Esophagus squamous epithelium (tissue), 5 donors: ENCODE measurements at places on chromosomes 4 and X.

GRCh38 chr4:7332216-7333023 is 102.3 kb downstream of the PSAPL1 start:
- DNase-seq, result no peak

DNA sequence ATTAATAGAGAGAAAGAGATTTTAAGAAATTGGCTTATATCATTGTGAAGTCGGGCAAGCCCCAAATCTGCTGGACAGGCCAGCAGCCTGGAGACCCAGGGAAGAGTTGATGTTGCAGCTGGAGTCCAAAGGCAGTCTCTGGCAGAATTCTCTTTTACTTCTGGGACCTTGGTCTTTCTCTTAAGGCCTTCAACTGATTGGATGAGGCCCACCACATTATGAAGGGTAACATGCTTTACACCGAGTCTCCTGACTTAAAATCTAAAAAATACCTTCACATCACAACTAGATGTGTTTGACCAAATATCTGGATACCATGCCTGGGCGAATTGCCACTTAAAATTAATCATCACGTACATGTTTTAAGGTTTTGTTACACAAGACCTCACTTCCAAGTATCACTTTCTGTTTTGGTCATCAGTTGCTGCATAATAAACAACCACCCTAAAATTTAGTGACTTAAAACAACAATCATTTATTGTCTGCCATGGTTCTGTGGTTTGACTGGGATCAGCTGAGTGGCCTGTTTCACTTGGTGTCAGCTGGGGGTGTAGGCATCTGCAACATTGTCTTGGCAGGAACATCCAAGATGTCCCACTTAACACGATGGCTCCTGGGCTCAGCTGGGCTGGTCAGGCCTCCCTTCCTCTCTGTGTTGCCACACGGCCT is 3.4 kb downstream of the CD38 start:
- DNase-seq, result no peak

DNA sequence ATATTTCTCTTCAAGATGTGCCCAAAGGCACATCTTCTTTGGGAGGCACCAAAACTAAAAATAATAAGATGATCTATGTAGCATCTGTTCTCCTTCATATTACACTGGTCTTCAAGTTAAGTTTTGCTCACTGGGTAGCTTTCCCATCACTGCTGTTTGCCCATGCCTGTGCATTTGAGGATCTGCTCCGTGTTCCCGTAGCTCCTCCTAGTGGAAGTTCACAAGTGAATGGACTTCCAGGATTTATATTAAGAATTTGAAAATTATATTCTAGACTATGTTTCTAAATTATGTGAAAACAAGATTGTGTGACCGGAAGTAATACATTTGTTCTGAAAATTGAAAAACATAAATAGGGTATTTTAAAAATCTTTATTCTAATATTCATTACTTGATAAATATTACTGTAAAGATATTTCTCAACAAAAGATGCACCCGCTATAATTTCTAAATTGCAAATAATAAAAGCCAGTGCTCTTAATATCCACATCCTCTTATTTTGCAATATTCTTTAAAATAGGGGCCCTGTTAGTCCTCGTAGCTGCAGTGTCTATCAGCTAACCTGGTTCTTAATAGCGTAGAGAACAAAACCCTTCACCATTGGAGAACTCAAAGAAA is 147.7 kb downstream of the RBM46 start:
- DNase-seq, result no peak

- no peak for DNase-seq
Measured at GRCh38 chrX:13994104-13994503, 35.6 kb downstream of the GEMIN8 start.

DNA sequence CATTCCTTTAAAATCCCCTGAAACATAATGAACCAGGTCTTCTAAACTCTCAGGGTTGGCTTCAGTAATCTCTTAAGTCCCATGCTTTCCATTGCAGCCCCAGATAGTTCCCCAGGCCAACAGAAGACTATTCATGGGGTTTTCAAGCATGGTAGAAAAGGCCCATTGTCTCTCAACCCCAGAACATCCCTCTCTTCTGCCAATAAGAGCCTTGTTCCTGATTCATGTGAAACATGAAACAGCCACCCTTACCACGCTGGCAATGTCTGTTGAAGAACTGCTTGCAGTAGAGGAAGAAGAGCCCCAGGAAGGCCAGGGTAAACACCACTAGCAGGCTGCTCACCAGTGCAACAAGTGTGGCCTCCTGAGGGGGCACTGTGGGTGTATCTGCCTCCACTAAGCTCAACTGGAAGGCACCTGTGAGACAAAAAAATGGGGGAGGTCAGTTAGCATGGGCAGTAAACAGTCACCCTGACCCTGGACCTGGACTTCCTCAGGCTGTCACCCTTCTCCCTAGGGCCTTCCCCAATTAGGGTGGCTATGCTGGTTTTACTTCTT is 36.4 kb downstream of the EDA2R start:
- DNase-seq, result no peak
